ENCODE measurements at places on chromosomes 7 and 10. TPM values are rescaled to one million over a fixed set of nuclear protein-coding genes. Genes with fewer than 3 reads are reported as not detected.

GRCh38 chr7:159046300-159046699, 98.4 kb downstream of the VIPR2 start:
- DNase-seq, result no peak

DNA sequence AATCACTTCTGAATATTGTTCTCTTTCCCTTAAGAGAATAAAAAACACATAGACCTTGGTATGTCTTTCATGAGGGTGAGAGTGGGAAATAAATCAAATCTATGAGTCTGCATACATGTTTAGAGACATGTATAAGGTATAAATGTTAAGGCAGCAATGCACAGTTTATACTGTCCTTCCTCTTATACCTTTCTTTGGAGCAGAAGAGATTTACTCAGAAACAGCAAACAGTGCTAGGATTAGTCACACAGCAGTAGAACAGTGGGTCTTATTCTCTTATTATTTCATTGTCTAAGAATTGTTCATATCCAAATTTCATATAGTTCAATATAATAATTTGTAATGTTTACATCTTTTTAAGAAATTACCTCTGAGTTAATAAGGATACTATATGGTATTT, 126.7 kb upstream of the TMEM196 start:
- DNase-seq, result no peak

Gene PLXNA4
- 1.0 TPM for total RNA-seq

DNA sequence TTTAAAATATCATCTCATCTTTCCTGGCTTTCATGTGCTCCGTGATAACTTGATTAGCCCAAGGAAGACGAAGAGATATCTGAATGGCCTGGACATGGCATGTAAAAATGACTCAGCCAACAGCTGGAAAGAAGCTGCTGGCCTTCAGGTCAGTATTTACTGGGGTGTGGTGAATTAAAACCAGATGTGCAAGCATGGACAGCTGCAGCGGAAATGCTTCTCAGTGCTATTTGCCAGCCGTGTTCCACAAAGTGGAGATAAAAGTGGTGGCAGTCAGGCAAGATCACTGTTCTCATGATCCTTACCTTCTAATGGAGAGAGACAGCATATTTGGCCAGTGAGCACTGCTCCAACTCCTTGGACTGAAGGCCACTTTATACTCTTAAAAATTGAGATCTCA, 203.1 kb upstream of the VSTM2A start:
- DNase-seq, result no peak

Gene MCMBP
- 82.8 TPM for total RNA-seq

DNA sequence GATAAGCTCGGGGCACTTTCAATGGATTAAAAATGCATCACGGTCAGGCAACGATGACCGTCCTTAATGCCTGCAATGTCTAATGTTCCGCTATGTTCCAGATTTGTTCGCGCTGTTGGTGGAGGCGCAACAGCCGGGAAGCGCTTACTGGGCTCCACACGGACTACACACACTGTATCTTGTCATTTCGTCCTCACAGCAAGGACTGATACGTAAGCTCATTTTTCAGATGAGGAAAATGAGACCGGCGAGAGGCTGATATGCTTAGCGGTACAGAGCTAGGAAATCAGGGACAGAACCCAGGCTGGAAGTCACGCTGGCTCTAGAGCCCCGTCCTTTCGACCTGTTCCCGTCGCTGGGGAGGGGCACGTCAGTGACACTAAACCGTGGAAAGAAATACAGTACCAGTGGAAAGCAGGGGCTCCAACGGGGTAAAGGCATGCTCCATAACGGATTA, 670 bp downstream of the TPK1 start:
- peak; percentile 37 for DNase-seq

Gene ABCC2
- 0.44 TPM for total RNA-seq

Gene SMKR1
- total RNA-seq, result not detected

GRCh38 chr7:139585042-139585441, 61.6 kb downstream of the CLEC2L start:
- DNase-seq, result no peak

DNA sequence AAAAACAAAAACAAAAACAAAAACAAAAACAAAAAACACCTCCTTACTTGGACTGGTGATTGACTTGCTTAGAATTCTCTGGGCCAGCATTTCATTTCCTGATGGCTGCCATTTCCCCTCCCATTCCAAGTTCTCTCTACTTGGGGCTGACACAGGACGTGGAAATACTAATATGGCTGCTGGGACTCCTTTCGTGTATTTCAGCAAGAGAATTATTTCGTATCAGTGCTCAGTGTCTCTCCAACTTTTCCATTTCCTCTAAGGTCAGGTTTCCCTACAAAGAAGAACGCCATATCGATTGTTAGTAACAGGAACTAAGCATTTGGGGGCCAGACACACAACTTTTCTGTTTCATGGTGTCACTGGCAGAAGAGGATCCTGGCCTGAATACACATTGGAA, 22.5 kb upstream of the VAX1 start:
- DNase-seq, result no peak
